Subcutaneous adipose tissue (tissue), 4 donors: ENCODE measurements at places on chromosomes 4 and X. TPM values are rescaled to one million over a fixed set of nuclear protein-coding genes. Genes with fewer than 3 reads are reported as not detected.

Gene CSAG1
- total RNA-seq, result not detected

Gene TMSB15C
- 2.0 TPM for total RNA-seq

Gene DOK7
- not detected for total RNA-seq

Gene YY2
- total RNA-seq, result 2.3 TPM

Gene PRDM8
- total RNA-seq, result 3.6 TPM

Gene TMSB15B
- 3.3 TPM for total RNA-seq

Gene TRIM75
- not detected for total RNA-seq

Gene RADX
- total RNA-seq, result 1.1 TPM

Gene ENPEP
- 3.4 TPM for total RNA-seq

Gene PPEF1
- not detected for total RNA-seq

Gene PRSS12
- total RNA-seq, result 0.17 TPM

Gene ANXA10
- total RNA-seq, result not detected

Gene KLF8
- total RNA-seq, result 34.3 TPM

Gene SUPT20HL1
- total RNA-seq, result not detected

Gene SLC4A4
- 18.6 TPM for total RNA-seq

Gene SYTL4
- 19.9 TPM for total RNA-seq

Gene CXXC4
- total RNA-seq, result 0.34 TPM

Gene GNRHR
- total RNA-seq, result not detected
